Fibroblast of skin of back (primary cell): ENCODE measurements at places on chromosomes 4 and X.
A peak's percentile ranks its signal among the peaks of the same experiment; 100 is the strongest.

GRCh38 chrX:19795307-19795706 lies 92.1 kb downstream of the SH3KBP1 start:
- no peak for DNase-seq

DNA sequence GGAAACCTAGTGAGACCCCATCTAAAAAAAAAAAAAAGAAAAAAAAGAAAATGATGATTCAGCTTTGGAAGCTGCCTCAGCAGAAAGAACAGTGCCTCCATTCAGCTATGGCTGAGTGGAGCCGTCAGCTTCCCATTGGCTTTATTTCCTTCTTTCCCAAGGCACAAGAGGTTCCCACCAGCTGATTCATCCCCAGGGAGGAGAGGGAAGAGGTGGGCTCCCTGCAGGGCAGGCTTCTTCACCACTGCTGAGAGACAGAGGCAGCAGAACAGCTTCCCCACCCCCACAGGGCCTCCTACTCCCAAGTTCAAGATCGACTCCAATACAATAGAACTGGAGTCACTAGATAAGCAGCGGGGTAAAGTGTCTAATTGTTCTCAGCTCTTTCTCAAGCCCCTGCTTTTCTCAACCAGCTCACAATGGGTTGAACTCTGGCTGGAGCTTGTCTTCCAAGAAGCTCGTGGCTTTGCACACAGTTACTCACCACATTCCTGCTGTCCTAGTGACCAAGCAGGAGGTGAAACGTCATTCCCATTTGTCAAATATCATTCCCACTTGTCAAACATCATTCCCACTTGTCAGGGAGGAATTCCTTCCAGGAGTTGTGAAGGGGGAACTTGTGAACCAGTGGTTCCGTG lies 47.8 kb downstream of the FHDC1 start:
- DNase-seq = peak; percentile 77

- DNase-seq = peak; percentile 40
Observed at GRCh38 chr4:153234885-153235284, 30.6 kb downstream of the TRIM2 start.

GRCh38 chr4:154719087-154719486 lies 24.7 kb upstream of the LRAT start:
- no peak for DNase-seq

GRCh38 chrX:24842486-24842885 lies 148.8 kb downstream of the POLA1 start:
- no peak for DNase-seq

DNA sequence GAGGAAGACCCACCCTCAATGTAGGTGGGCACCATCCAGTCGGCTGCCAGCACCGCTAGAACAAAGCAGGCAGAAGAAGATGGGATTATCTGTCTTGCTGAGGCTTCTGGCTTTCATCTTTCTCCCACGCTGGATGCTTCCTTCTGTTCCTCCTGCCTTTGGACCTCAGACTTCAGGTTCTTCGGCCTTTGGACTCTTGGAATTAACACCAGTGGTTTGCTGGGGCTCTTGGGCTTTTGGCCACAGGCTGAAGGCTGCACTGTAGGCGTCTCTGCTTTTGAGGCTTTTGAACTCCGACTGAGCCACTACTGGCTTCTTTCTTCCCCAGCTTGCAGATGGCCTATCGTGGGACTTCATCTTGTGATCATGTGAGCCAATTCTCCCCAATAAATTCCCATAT lies 55.1 kb downstream of the PDLIM5 start:
- DNase-seq = no peak

GRCh38 chr4:156619154-156619934 lies 352.3 kb downstream of the PDGFC start:
- no peak for DNase-seq

DNA sequence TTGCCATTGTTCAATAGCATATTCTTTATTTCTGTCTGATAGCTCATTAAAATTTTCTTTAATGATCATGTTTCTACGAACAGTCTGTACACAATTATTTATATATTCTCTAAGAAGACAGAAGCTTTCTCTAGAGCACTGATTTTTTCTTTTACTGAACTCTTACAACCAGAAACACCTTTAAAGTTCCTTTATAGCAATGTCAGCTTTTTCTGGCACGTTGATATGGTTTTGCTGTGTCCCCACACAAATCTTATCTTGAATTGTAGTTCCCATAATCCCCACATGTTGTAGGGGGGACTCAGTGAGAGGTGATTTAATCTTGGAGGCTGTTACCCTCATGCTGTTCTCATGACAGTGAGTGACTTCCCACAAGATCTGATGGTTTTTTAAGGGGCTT lies 299.4 kb downstream of the PPARGC1A start:
- DNase-seq = no peak

DNA sequence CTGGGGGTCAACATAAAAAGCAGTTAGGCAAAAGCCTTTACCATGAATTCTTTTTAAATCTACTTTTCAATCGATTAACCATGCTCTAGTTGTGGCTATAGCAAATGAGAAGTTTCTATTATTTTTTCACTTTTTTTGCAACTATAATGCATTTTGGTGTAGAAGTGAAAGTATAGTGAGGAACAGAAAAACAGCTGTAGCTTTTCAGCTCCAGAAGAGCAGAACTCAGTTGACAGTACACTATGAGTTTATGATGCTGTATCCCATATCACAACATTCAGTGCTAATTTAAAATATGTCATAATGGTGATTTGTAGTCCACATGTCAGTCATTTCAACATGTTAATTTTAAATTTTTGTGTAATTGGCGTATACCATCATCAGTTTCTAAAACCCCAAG lies 8.7 kb upstream of the MUC7 start:
- no peak for DNase-seq

DNA sequence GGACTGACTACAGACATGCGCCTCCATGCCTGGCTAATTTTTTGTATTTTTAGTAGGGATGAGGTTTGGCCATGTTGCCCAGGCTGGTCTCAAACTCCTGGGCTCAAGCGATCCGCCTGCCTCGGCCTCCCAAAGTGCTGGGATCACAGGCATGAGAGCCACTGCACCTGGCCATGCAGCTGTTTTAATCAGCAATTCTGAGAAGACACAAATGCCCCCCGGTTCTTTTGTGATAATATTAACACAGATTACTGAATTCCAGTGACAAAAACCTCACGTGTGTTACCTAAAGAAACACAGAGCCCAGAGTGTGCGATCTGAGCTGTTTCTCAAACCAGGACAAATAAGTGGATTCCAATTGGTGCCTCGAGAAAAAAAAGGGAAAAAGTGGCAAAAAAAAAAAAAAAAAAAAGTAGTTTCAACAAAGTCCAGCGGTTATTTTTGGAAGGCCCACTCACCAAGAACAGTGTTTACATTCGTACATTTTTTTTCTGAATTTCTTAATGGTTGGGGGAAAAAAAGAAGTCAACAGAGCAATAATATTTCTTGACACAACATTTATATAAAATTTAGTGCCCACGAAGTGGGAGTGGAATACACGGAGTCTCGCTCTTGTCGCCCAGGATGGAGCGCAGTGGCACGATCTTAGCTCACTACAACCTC lies 17.2 kb downstream of the DHRSX start:
- DNase-seq = no peak

DNA sequence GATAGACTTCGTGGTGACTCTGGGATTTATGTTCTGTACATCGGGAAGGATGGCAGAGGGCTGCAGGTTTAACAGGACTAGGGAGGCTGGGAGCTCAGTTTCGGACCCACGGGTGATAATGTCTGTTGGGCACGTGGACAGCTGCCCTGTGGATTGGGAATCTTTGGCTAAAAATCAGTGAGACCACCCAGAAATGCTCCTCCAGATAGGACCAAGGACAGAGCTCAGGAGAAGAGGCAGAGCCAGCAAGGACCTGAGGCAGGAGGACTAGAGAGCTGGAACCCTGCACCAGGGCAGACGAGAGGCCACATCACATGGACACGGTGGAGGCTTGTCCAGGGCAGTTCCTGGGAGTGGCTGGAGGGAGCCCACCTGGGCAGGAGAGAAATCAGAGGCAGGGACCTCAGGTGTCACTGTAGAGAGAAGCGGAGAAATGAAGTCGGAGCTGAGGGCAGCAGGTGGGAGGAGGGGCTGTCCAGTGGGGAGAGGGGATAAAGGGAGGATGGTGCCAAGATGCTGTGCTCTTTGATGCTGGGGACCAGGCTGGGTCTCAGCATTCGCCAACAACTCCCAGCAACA lies 79.2 kb downstream of the CPZ start:
- no peak for DNase-seq

GRCh38 chrX:19065535-19065934 lies 56.7 kb downstream of the ADGRG2 start:
- DNase-seq = peak; percentile 21

DNA sequence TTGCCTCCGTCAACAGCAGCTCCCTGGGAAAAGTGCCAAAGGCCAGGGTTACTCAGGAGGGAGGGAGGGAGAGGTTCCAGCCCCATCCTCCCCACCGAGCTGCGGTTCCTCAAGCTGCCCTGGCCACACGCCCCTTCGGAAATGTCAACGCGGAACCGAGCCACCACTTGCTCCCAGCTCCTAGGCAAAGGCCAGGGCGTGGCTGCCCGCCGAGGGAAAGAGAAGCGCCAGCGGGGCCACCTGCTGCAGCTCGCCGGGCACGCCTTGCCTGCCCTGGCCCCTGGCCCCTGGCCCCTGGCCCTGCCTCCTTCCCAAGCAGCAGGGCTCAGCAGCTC lies 15.3 kb downstream of the SLC6A8 start:
- no peak for DNase-seq

DNA sequence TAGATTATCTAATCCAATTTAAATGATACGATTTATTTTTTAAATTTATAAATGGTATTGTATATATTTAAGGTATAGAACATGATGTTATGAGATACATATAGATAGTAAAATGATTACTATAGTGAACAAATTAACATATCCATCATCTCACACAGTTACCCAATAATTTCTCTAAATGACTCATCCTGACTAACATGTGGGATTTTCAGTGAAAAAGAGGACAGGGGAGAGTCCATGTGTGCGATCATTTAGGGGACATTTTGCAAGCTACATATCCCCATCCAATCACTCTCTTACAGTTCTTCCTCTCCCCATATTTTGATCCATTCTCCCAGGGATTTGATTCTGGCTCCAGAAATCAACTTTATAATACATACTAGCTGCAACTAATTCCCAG lies 88.2 kb downstream of the ABCB7 start:
- DNase-seq = no peak

GRCh38 chr4:15702941-15703403 lies at the start of gene BST1:
TSS of gene BST1 (plus strand) at chr4:15703065. CDS start at chr4:15703145, 80 bp downstream.
- DNase-seq = peak; percentile 74

DNA sequence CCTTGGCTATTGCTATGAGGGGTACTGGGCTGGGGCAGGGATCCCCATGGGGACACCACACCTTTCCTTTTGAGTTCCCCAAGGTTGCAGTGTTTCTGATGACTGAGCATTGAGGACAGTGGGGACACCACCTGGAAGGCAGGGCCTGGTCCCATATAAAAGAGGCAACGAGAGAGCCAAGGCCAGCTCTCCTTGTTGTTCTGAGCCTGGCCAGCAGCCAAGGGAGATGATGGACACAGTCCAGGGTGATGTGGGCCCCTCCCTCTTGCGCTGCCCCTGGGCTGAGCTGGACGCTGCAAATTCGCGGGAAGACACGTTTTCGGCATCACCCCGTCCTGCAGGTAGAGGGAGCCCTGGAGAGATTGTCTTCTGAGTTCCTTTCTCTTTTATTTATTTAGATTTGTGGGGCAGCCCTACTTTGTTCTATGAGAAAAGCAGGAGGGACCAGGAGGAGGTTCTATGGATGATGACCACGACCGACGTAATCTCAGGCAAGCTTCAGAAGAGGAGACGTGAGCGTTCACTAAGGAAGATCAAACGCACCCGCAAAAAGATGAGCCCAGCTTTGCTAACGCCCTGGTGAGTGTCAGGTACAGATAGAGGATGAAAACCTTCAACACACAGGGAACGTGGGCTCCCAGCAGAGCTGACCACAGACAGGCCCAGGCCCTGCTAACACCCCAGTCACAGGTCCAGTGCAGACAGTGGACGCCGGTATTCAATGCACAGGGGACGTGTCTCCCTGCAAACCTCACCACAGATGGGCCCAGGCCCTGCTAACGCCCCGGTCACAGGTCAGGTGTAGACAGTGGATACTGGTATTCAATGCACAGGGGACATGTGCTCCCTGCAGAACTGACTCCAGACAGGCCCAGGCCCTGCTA lies 97.4 kb downstream of the SHOX start:
- no peak for DNase-seq

DNA sequence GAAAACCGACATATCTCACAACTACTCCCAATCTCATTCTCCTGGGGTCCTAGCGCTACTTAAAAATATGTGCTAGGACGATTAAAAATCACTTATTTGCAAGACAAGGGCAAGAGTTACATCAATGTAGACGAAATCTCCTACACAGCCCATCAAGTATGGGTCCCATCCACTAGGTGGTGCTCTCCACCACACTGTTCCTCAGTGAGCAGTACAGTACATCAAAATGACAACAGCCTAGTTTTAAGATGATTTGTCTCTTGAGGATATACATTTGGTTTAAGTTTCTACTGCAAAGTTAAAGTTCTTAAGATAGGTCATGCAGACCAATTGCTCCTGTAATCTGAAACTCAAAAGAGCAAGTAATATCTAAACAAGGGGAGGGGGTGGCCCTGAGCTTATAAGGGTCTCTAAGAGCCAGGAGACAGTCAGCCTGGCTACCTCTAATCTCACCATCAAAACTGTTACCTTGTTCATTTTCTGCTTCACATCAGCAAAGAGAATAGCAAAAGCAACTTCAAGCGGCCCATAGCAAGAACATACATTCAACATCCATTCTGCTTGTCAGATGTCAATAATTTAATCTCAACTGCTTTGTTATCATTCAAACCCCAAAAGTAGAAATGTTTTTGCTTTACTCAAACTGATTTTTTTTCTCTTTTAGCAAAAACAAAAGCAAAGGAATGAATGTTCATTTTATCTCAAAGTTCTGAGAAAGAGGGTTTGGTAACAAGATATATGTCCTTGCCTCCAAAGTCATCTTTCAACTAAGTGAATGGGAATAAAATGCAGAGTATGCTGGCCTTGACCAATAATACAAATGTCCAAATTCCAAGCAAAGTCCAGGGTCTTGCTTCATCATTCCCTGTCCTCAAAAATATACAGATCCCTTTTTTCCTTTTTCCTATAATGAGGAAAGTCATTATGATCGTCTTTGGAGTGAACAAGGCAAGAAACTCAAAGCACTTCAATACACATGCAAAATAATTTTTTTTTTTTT lies 53.1 kb downstream of the STX18 start:
- peak; percentile 72 for DNase-seq

DNA sequence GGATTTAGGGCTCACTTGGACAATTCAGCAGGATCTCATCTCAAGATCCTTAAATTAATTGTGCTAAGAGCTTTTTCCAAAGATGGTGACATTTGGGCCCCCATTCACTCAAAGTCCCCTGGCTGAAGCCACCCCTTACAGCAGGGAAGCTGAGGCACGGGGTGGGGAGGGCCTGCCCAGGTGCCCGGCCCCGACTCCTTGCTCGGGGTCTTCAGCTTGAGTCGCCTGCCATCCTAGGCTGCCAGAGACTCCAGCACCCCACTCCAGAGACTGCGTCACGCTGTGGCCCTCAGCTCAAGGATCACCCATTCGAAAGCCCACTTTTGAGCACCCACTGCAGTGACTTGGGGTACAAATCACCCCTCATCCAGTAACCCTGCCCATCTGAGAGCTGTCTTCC lies 39.2 kb upstream of the GPR78 start:
- DNase-seq = no peak

- DNase-seq = peak; percentile 16
Observed at GRCh38 chr4:136927172-136927571, 605.1 kb downstream of the PCDH18 start.
